ENCODE measurements at places on chromosomes 4 and X.
A peak's percentile ranks its signal among the peaks of the same experiment; 100 is the strongest.

GRCh38 chrX:22081475-22082092 is 49.5 kb downstream of the PHEX start:
- DNase-seq: peak; percentile 51

GRCh38 chr4:38452009-38452408 is 212.0 kb upstream of the KLF3 start:
- no peak for DNase-seq

DNA sequence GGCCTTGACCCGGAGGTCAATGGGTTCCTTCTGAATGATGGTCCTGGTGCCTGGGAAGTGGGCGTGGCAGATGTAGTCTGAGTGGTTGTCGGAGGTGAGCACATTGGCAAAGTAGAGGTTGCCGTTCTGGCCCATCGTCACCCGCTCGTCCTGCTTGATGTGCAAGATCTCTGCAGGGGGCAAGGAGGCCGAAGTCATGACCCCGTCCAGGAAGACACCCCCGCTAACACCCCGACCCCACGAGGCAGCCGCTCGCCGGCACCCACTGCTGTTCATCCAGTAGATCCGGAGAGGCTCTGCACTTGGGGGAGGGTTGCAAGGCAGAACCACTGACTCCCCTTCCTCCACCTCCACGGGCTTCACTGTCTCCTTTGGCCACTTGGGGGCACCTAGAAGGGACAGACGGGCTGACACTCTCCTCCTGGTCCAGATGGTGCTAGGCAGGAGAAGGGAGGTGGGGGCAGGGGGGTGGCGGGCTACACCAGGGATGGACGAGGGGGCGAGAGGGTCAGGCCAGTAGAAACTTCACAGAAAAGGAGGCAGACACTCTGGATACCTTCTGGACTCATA is 15.1 kb downstream of the L1CAM start:
- DNase-seq: no peak

DNA sequence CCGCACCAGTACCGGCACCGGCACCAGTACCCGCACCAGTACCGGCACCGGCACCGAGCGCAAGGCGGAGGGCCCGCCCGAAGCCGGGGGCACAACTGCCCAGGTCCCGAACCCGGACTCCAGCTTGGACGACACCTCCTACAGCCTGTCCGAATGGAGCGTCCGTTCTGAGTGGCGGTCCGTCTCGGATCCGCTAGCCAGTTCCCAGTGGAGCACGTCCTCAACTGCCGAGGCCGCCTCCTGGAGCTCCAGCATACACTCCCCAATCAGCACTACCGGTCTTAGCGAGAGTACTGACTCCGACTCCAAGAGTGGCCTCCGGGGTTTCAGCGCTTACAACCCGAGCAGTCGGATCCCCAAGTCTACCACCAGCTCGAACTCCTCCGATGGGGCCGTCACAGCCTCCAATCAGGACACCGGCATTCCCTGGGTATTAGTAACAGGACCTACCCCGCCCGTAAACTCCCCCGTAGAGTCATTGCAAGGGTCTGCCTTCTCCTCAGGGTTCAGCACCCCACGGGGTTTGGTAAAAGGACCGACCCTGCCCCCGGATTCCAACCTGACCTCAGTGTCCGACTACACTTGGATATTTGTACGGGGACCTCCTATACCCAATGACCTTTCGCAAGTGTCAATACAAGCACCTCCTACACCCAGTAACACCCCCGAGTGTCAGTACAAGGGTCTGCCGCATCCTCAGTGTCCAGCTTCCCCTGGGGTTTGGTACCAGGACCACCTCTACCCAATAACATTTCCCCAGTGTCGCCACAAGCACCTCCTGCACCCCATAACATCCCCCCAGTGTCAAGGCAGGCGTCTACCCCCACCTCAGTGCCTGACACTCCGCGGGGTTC is 721 bp upstream of the MAOA start:
- peak; percentile 50 for DNase-seq

GRCh38 chr4:1215141-1216075 is 33.5 kb downstream of the CTBP1 start:
- no peak for DNase-seq

DNA sequence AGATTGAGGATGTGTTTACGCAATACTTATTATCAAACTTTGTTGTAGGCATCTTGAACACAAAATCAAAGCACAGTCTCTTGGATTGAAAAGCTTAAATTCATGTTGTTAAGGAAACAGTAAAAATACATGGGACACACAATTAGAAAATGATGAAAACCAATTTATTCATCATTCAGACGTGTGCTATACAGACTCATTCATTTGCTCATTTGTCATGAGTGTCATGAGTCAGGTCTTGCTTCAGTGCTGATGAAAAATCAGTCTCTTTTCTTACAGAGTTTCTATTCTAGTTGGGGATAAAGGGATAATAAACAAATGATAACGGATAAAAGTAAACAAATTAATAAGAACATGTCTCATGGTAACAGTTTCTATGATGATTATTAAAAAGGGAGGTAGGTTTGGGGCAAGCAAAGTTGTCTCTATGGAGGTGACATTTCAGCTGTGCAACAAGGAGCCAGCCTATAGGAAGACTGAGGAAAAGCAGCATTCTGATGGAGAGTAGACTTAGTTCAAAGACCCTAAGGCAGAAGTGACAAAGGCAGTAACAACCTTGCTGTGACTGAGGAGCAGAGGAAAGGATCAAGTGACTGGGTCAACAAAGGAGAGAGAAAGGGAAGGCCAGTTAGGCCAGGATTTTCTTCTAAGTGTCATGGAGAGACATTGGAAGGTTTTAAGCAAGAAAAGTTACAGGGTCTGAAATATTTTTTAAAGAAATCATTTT is 224.0 kb upstream of the HHIP start:
- no peak for DNase-seq

DNA sequence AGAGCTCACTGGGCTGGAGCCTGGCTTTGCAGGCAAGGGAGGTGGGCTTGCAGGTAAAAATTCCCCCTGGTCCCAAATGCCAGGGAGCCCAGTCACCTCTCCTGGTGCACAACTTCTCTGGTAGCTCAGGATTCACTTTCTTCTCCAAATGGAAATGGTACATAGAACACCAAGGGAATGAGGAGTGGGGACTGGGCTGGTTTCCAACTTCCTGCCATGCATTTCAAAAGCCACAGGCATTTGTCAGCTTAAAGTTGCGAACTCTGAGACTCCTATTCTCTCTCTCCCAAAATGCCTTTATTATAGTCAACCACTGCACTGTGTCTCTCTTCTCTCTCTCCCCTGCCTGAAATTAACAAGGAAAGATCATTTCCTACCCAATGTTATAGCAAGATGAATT is 177.3 kb downstream of the GRIA3 start:
- no peak for DNase-seq

- no peak for DNase-seq
These were observed 4.5 kb downstream of the BMX start for GRCh38 chrX:15505101-15505500.

GRCh38 chrX:102859550-102859871 is 77.6 kb upstream of the RAB40AL start:
- no peak for DNase-seq

GRCh38 chrX:33324099-33324498 is 112.8 kb upstream of the DMD start:
- DNase-seq: no peak

- no peak for DNase-seq
These were observed 458.9 kb upstream of the TEX13C start for GRCh38 chrX:124860736-124861135.

GRCh38 chr4:69689599-69689998 is 36.6 kb upstream of the UGT2A1 start:
- DNase-seq: no peak

DNA sequence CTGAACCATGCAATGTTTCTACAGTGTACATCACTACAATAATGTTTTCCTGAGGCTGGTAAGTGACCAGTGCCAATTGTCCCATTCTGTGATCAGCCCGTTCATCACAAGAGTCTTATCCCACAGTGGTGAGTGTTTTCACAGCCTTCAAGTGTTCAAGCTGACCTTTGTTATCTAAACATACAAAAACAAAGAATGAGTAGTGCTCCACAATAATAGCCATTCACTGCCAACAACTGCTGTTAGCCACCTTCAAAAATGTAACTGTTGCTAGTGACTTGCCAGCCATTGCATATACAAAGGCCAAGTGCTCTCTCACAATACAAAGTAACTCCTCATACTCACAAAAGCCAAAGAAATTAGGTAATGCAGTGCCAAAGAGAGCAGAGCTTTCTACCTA is 1084.1 kb downstream of the FAM133A start:
- DNase-seq: no peak

DNA sequence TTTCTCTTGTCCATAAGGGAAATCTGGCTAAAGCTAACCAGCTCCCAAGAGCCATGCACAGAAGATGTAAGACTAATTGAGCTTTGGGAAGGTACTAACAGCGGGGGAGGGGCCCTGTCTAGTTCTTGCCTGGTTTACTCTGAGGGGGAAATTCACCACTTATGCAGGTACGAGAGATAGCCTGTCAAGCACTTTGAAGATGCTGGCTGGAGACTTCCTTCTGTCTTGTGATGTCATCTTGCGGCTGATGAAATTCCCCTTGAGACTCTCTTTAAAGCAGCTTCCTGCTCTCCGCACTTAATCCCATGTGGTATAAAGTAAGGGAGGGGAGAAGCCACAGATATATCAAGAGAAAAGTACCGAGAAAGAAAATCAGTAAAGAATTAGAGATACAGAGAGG is 345.3 kb downstream of the MAPK10 start:
- DNase-seq: no peak

- no peak for DNase-seq
These were observed 46.0 kb upstream of the MGST2 start for GRCh38 chr4:139619644-139620043.

GRCh38 chr4:147984065-147984777 is 252.3 kb downstream of the ARHGAP10 start:
- DNase-seq: no peak

DNA sequence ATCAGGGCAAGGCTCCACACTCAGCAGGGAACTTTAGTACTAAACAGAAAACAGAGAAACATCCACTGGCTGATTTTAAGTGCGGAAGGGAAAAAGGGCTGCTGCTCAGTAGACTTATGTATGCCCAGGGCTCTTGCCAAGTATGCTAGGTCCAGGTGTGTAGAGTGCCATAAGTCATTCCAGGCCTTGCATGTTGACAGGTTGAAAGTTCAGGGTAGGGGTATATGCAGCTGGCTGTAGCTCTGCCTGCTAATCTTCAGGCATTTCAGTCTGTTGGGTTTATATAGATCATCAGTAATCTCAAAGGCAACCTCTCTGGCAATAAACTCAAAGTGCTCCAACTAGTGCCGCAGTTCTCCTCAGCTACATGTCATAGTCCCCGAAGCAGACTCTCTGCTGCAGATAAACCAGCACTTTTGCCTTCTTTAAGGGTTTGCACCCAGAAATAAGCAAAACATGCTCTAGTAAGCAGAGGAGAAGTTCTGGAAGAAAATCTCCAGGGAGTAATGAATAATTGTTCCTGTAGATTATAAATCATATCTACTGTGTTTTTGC is 134.9 kb upstream of the GRIA3 start:
- DNase-seq: peak; percentile 2

DNA sequence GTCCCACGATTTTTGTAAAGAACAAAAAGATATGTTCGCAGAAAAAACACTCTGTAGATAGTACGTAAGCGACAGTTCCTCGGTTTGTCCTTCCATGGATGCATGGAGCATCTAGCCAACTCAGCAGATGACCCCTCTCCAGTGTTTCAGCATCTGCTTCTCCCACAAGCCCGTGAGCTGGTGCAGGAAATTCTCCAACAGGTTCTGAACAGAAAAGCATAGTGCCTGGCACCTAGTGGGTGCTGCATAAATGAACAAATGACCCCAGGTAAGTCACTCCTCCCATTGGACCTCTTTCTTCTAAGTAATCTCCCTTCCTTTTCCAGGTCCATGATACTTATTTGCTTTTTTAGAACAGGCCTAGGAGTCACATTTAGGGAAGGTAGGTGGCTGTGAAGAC is 966 bp upstream of the KIAA0232 start:
- no peak for DNase-seq

GRCh38 chrX:47060708-47061107 is 17.5 kb upstream of the RGN start:
- no peak for DNase-seq

DNA sequence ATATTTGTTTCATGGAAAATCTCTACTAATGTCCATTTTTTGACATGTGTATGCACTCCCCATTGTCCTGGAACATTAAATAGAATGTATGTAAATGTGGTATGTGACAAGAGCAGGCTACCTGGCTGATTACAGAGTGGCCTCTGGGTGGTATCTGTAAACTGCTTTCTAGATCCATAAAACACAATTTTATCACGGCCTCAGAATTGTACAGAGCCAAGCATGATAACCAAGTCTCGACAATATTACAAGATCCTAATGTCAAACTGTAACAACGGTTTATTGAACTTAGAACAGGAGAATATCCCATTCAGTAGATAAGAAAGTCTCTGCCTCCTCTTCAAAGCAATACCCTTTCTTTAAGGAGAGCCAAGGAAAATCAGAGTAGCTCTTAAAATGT is 212.4 kb downstream of the PCDH7 start:
- DNase-seq: no peak

DNA sequence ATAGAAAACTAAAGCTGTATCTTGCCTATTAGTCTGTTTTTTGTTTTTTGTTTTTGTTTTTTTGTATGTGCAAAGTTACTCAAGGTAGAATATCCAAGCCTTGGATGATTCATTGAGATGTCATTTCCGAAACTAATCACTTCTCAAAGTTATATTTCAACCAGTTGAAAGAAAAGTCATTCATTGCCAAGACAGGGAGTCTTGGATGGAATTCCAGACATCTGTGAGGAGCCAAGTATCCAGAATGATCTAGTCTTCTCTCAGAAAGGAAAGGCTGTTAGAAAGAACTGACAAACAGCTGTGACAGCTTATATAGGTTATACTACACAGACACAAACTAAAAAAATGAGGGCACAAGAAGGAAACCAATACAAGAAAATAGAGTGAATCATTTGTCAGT is 141.1 kb upstream of the NDST3 start:
- no peak for DNase-seq

GRCh38 chr4:152304220-152304619 is 231.7 kb downstream of the FBXW7 start:
- DNase-seq: no peak

DNA sequence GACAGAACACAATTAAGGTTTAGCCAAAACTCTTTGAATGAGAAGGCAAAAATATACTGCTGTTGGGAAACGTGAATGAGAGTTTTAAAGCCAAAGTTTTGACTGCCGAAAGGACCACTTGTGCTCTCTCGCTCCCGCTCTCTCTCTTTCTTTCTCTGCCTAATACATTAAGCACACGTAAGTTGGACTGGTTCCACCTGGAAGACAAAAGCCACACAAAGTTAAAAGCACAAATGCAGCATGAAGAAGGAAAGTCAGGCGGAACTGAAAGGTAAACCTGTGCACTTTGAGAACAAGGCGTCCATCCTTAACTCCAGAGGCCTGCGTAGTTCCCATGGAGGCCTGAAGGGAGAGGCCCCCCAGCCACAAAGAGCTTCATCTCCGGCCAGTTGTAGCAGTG is 1.9 kb downstream of the DCAF12L2 start:
- DNase-seq: peak; percentile 1

DNA sequence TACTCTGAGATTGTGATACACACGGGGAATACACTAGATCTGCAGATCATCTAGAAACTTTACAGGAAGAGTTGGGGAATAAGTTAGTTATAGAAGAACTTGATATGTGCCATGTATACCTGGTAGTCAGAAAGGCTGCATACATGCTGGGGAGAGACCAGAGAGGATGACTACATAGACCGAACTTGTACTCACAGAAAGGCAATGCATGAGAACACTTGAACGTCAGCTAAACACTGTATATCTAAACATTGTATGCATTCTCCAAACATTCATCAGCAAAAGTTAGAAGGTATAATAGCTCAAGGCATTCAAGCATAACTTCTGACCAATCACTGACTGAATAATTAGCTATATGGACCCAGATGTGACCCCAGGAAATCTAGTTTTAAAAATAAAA is 78.0 kb upstream of the PDHA2 start:
- DNase-seq: no peak

All from stomach (tissue), 19 donors.